ENCODE measurements at places on chromosomes 13 and 19.

DNA sequence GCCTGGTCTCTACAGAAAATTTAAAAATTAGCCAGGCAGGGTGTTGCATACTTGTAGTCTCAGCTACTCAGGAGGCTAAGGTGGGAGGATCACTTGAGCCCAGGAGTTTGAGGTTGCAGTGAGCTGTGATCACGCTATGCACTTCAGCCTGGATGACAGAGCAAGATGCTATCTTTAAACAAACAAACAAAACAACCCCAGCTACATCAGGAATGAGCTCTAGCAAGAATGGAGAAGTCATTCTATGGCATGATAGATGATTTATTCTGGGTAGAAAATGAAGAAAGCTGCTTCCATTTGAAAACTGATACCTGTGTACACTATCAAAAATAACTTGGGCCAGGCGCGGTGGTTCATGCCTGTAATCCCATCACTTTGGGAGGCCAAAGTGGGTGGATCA is 15.8 kb upstream of the SHISA2 start:
- no peak for DNase-seq

GRCh38 chr13:29674532-29674931 is 79.0 kb upstream of the SLC7A1 start:
- no peak for DNase-seq

GRCh38 chr13:28530729-28531076 is 35.8 kb upstream of the FLT1 start:
- no peak for DNase-seq

GRCh38 chr19:14115756-14116155 is 1.8 kb downstream of the PRKACA start:
- no peak for DNase-seq

DNA sequence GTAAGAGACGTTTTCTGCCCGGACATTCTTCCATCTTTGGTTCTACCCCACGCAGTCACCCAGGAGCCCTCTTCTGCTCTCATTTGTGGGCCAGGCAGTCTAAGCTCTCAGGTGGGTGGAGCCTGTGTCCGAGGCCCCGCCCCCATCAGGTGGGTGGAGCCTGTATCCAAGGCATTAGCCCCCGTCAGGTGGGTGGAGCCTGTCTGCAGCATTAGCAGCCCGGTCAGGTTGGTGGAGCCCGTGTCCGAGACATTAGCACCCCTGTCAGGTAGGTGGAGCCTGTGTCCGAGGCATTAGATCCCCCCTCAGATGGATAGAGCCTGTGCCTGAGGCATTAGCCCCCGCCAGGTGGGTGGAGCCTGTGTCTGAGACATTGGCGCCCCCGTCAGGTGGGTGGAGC is 45.5 kb upstream of the C13orf46 start:
- no peak for DNase-seq

- DNase-seq: peak; percentile 57
These were observed 507 bp downstream of the COL4A1 start for GRCh38 chr13:110306340-110306959.

- DNase-seq: no peak
These were observed 28.5 kb downstream of the CRYL1 start for GRCh38 chr13:20497006-20497775.

GRCh38 chr13:84479656-84480055 is 597.4 kb upstream of the SLITRK1 start:
- DNase-seq: no peak

GRCh38 chr19:52535771-52536447 is 8.4 kb downstream of the ZNF808 start:
- DNase-seq: peak; percentile 79

GRCh38 chr19:5682107-5682482 is 1.3 kb downstream of the HSD11B1L start:
- no peak for DNase-seq

DNA sequence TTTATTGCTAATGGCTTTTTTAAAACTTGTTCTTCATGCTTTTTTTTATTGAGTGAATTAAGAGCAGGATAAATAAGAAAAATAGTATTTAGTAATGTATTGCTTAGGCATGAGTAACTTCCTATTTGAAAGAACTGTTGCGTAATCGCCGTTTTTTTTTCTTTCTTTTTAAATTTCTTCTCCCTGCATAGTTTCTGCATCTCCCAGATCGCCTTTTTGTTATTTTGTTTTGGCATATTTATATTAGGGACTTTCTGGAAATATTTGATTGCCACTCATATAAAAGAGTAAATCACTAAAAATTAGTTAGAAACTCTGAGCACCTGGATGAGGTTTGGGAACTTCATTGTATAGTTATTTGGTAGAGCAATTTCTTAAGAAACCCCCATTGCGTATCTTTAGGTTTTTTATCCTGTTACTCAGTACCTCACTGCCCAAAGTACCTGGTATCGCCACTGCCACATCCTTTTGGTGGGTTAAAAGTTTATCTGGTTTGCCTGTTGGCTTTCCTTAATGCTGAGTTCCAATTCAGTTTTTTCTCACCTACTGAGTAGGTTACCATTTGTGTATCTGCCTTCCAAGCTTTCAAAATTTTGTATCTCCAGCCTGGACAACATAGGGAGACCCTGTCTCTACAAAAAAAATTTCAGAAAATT is 36.2 kb upstream of the LPAR6 start:
- DNase-seq: no peak

DNA sequence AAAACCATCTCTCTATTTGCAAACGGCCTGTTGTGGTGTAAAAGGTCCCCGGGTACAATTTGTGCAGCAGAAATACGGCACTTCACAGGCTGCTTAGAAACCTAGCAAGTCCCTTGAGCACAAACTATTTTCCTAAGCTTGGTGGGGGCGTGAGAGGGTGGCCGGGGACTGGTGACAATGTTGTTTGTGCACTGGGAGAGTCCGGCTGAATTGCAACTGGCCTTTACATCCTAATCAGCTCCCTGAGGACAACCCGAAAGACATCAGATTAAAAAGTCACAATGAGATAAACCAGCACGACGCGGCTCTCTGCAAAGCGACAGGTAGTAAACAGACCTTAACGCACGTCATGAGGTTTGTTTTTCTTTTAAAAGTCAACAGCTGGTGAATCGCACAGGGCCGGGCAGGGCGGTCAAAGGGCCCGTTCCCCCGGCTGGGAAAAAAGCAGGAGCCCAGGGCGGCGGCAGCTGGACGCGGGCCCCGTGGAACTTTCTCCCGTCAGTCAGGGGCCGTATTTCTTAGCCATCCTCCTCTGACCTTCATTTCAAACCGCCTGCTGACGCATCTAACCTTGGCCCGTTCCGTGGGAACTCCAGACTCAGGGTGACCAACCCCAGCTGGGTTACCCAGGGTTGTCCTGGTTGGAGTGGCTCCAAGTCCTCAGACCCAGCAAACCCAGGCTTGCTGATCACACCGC is 112.3 kb downstream of the GADD45B start:
- no peak for DNase-seq

DNA sequence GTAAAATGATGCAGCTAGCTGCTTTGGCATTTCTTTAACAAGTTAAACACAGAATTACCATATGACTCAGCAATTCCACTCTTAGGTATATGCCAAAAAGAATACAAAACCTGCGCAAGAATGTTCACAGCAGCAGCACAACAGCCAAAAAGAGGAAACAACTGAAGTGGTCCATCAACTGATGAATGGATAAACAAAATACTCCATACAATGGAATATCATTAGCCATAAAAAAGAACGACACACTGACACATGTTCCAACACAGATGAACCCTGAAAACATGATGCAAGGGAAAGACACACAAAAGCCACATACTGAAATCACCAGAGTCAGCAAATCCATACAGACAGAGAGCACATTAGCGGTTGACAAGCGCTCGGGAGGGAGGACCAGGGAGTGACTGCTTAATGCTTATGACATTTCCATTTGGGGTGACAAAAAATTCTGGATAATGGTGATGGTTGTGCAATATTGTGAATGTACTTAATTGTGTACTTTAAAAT is 3.0 kb downstream of the PCID2 start:
- no peak for DNase-seq

- DNase-seq: no peak
These were observed 49.0 kb downstream of the SIPA1L3 start for GRCh38 chr19:37955986-37956385.

- DNase-seq: no peak
These were observed at the start of gene ALOX5AP for GRCh38 chr13:30735025-30735871. TSS of gene ALOX5AP (plus strand) at chr13:30735543. CDS start at chr13:30735606, 63 bp downstream.

DNA sequence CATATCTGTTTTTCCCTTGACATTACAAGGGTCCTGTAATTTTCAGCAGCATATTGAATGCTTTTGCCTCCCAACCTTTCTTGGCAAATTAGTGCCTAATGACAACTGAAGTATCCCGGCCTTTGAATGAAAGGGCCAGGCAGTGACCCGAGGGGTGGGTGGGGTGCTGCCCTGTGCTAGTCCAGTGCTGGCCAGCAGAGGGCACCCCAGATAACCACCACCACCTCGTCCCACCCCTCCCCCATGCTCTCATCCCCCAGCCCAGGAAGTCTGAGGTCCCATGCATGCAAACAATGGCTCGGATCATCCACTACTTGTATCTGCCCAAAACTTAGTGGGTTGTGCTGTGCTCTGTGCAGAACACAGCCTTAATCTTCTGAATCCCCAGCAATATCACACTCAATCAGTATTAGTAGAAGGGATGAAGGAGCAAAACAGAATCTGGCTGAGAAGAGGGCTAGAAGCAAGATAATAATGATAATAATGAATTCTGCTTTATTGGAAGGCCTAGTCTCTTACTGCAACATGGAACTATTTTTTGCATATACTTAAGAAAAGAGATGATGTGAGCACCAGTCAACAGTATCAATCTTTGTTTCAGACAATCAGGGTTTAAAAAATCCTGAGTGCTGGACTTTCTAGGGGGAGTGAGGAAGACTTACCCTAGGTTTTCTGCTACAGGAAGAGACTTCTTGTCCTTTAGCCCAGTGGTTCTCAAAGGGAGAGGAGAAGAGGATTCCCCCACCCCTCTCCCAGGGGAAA is 3.8 kb downstream of the ATP12A start:
- peak; percentile 5 for DNase-seq

DNA sequence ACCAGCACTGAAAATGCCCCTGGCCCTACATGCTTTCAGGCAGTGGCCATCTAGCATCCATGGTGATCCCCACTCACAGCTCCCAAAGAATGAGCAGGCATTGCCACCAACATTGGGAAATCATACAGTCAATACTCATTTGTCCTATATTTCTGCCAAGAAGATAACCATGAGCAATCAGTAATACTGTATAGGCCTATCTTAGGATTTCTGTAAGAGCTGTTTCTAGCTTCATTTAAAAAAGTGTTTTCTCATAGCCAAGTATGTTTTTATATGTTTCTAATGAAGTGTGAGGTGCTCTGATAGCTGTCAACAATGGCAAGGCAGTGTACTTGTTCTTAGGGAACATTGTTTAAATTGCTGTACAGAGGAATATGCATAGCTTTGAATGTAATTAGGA is 428.7 kb downstream of the FGF9 start:
- DNase-seq: no peak

GRCh38 chr19:10724573-10725071 is 6.7 kb downstream of the DNM2 start:
- DNase-seq: no peak

- DNase-seq: no peak
These were observed 708.8 kb downstream of the UQCRFS1 start for GRCh38 chr19:28504139-28504538.

DNA sequence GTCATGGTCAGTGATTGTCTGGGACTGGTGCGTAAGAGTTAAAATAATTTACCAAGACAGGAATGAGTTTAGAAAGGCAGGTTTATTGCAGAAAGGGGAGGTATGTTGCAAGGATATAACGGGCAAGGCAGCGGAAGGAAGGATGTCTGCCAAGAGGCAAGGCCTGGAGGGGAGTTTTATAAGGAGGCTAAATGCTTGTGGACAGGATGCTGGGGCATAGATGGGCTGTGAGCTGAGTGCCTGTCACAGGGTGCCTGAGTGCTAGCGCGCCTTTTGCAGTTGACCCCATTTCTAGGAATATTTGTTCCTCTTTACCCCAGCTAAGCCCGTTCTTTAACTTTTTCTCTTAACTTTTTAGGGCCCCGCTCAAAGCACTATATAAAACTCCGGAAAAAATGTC is 58.7 kb downstream of the TEX26 start:
- no peak for DNase-seq

DNA sequence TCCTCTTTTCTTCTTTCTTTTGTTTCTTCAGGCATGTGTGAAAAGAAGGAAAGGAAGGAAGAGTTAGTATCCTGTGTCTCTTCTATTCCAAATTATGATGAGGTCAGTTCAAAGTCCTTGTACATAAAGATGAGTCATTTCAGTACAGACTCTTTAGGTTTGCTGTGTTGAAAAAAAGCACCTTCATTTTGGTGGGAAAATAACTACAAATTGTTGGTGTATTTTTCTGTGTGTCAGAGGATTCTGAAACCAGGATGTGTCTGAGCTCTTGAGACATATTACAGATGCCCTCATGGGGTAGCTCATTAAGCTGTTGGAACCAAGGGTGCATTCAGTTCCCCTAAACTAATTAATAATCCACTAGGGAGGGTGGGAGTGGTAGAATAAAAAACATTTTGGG is 5.8 kb upstream of the HSPH1 start:
- no peak for DNase-seq

- peak; percentile 69 for DNase-seq
These were observed 67.3 kb downstream of the TRPM4 start for GRCh38 chr19:49224879-49225278.

- no peak for DNase-seq
These were observed 172.9 kb downstream of the KCTD12 start for GRCh38 chr13:76713280-76713679.

- no peak for DNase-seq
These were observed at the start of gene ADGRE1 for GRCh38 chr19:6887316-6887715. TSS of gene ADGRE1 (plus strand) at chr19:6887579. CDS start at chr19:6887609, 30 bp downstream.

GRCh38 chr13:72728290-72728605 is 525 bp downstream of the BORA start:
- peak; percentile 36 for DNase-seq

- peak; percentile 68 for DNase-seq
These were observed 516.0 kb downstream of the DCT start for GRCh38 chr13:93963266-93964145.

DNA sequence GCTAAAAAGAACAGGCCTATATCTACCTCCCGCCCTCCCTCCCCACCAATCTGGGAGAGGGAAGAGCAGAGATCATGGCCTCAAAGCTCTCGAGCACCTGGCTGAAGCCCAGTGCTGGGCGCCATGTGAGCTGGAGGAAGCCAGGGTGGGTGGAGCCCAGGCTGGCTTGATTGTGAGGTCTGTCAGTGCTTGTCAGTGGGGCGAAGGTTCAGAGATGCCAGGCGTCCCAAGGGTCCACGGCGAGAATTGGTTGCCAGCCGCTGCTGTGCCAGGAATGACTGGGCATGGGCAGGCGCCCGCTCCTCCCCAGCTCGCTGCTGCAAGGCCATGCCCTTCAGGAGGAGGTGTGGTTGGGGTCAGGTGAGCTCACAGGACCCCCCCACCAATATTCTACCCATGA is 11.5 kb downstream of the BEST2 start:
- DNase-seq: no peak

- DNase-seq: no peak
These were observed 235.0 kb upstream of the SOX21 start for GRCh38 chr13:94947392-94947791.

GRCh38 chr19:14048443-14049153 is 13.3 kb downstream of the PALM3 start:
- DNase-seq: no peak

DNA sequence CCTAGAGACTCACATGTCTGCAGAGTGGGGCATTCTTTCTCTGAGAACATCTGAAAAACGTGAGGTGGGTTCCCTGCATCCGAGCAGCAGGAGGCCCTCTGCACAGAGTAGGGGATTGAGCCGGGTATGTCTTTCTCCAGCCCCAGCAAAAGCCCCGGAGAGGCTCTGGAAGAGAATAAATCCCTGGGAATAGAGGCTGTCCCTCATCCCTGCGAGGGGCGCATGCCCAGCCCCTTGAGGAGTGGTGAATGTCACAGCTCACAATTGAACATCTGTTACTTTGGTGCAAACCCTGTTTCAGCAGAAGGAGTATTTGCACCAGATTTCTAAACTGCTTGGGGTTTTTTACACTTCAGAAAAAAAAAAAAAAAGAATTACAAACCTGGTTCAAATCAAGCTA is 164.6 kb downstream of the FGF14 start:
- no peak for DNase-seq
